ENCODE measurements at places on chromosomes 2 and 18.
A peak's percentile ranks its signal among the peaks of the same experiment; 100 is the strongest.

GRCh38 chr2:212005085-212005671 is 533.4 kb downstream of the ERBB4 start:
- DNase-seq, result no peak

DNA sequence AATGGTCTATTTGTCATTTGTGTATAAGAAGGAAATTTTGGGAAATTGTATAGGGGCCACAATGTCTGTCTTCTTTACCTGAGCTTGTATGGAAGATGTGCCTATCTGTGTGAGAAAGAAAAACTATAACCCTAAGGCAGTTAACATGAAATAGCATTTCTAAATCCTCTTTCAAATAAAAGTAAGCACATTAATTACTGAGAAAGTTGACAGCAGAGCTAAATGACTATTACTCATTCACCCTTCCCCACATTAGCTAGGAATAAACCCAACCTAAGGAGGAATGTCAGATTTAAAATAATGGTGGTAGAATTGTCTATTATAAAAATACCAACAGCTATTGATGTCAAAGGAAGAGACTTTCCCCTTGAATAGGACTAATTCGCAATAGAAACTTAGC is 56.2 kb downstream of the SLC38A11 start:
- no peak for DNase-seq

- no peak for DNase-seq
These were observed 5.5 kb downstream of the BOK start for GRCh38 chr2:241563981-241564595.

DNA sequence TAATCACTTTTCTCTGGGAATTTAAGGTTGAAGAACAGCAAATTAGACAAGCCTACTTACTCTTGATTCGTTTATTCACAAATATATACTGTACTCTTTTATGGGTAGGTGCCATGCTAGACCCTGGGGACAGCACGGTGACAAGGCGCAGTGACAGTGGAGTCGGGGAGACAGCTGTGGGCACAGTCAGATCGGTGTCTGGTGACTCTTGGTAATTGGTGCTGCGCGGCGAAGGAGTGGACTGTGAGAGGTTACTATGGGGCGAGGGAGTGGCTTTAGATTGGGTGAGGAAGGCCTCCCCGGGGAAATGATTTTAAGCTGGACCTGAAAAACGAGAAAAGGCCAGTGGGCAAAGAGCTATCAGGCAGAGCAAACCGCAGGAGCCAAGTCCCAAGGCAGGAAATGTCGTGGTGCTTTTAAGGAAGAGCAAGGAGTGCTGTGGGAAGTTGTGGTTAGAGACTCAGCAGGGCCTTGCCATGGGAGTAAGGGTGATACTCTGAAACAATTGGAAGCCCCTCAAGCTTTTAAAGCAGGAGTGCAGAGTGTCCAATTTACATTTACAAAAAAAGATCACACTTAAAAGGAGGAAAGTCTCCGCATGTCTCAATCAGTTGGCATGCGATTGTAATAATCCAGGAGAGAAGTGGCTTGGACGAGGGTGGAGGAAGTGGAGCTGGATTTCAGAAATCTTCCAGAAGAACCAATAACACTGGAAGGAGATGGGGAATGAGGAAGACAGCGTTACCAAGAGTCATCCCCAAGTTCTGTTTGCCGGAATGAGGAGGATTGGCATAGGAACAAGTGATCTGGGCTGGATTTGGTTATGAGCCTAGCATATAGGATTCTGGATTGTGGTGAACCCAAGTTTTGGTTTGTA is 36.1 kb upstream of the TXNDC2 start:
- DNase-seq, result no peak

- DNase-seq, result no peak
These were observed 90.5 kb downstream of the TMEM17 start for GRCh38 chr2:62415518-62415917.

DNA sequence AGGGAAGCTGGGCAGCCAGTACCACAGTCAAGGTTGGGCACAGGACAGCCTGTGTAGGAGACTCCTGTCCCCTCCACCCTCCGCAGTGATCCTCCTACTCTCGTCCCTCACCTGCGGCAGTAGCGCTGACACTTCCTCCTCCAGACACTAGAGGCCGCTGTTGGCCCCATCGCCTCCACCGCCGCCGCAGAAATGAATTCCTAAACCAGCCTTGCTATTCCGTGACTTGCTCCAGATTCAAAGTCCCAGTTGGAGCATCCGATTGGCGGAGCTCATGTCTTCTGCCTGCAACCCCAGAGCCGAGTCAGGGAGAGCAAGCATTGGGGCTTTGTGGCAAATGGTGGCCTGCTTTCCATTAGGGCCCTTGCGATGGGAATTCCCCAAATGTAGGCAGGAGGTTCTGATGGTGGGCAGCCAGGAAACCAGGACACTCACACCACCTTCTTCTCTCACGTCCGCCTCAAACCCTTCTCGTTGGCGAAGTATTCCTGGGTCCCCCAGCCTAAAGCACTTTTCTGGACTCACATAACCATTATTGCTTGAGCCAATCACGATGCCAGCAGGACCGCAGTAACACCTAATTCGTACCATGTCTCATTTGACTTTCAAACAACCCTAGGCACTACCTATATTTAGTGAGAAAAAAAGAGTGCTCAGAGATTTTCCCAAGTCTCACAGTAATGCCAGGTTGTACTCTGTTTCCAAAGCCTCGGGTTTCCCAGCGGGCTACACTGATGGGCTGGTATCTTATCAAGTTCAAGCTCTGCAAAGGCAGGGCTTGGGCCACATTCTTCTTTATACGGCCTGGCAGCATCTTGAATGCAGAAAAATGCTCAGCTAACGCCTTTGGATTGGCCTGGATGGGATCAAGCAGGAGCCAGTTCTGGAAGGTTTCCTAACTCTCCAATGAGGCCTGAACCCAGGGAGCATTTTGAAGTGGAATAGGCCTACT is 1.2 kb upstream of the DNAJB2 start:
- DNase-seq, result peak; percentile 49

DNA sequence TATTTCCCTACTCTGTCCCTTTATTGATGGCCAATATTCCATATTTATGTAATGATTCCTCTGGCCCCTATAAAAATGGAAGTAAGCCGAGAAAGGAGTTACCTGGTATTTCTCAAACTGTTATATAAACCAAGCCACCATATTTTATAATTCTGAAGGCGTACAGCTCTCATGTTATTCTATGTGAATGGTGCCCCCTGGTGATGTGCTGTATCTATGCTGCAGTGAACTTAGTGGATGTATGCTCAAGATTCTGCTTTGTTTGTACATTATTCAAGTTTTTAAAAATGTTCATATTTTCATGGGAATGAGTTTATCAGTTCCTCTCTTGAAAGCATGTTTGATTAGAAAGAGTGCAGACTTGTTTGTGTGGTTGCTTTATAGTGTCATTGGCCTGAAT is 194.5 kb upstream of the LRRTM1 start:
- DNase-seq, result no peak

- no peak for DNase-seq
These were observed 1433.8 kb upstream of the SLC39A10 start for GRCh38 chr2:194223218-194223617.

DNA sequence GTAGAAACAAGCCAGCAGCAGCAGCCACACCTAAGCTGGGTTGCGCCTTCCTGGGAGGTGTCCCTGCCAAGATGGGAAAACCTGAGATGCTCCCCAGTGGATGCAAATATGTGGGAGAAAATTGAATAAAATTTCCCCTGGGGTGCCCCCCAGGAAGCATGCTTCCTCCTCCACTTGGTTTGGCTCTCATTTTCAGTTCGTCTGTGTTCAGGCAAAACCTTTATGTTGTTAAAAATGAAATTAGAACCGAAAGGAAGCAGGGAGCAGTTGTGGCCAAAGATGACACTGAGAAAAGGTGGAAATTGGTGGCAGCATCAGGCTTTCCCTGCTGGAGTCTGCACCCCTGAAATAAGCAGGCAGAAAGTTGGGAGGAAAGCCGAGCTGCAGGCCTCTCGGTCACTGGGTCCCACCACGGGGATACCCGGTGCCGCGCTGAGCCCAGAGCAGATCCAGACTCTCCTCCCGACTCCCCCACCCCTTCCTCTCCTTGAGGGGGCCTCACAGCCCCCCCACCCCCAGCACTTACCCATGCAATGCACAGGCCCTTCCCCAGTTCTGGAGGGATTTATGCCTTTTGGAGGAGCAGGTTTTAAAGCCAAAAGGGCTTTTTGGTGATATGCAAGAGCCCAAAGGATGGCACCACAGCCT is 267.7 kb upstream of the SPRED2 start:
- DNase-seq, result no peak

DNA sequence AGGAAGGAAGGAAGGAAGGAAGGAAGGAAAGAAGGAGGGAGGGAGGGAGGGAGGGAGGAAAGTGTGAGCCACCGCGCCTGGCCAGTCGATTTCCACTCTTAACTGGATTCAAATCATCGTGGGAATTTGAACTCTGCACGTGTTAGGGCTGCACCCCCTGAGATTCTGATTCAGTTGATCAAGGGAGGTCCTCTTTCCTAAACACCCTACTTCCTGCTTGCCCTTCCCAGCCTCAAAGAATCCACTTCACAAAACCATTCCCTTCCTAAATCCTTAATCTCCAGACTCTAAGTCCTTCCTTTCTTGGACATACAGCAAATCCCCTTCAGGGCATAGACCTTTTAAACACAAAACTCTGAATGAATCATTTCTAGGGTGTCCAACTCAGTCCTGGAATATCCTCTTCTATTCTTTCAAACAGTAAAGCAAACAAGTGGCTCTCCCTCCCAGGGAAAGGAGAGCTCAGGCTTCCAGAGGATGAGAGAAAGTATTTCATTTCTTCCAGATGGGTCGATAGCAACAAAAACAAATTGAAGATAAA is 68.2 kb upstream of the MBOAT2 start:
- no peak for DNase-seq

GRCh38 chr2:162433491-162433890 is 89.6 kb downstream of the GCA start:
- no peak for DNase-seq

All from stimulated activated CD4-positive, alpha-beta T cell treated with anti-CD3 and anti-CD28 coated beads, Interleukin-15, amount 100 ng/mL, for 48 hours (primary cell).